ENCODE measurements at places on chromosomes 6 and 20. TPM values are rescaled to one million over a fixed set of nuclear protein-coding genes. Genes with fewer than 3 reads are reported as not detected.

GRCh38 chr20:40632346-40632976 is 56.6 kb downstream of the MAFB start:
- DNase-seq: no peak

The TMEM244 gene
- total RNA-seq: not detected

- DNase-seq: peak; percentile 27
Observed at GRCh38 chr20:35122756-35123405, 24.3 kb downstream of the EDEM2 start.

GRCh38 chr20:59403261-59403961 is 103.0 kb downstream of the EDN3 start:
- no peak for DNase-seq

DNA sequence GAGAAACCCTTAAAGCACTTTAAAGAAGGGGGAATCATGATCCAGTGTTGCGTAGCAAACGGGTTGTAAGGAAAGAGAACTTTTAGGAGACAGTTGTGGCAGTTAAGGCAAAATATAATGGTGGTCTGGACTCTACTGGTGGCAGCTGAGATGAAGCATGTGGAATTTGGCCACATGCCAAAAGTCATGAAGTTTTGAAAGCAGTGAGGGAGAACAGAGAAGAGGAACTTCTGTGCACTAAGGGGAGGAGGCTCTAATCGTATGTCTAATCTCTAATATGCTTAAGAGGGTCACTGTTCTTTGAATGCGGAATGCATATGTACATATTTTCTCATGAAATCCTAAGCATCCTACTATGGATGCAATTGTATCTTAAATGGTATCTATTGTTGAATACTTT is 91.5 kb downstream of the RIMS1 start:
- DNase-seq: no peak

- DNase-seq: no peak
Observed at GRCh38 chr6:158316022-158316421, 3.8 kb downstream of the TULP4 start.

DNA sequence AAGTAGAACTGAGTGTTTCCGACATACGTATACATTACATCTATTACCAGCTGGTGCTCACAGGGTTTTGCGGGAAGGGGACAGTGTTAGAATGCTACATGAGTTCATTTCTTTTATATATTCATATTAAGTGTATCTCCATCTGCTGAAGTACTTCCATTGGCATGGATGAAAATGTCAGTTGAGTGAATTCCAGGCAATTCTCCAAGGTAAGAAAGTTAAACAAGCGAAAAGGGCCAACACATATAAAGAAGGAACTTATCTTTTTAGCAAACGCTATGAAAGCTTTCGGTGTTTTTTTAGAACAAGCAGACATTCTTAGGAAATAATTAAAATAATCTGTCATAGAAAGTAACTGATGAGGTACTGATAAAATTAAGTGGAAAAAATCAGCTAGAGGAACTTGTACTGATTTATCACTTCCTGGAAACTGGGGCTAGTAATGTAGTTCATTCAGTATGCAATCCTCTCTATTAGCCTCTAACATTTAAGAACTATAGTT is 34.6 kb downstream of the RNF146 start:
- peak; percentile 11 for DNase-seq

GRCh38 chr20:21936261-21936660 is 230.8 kb downstream of the PAX1 start:
- no peak for DNase-seq

DNA sequence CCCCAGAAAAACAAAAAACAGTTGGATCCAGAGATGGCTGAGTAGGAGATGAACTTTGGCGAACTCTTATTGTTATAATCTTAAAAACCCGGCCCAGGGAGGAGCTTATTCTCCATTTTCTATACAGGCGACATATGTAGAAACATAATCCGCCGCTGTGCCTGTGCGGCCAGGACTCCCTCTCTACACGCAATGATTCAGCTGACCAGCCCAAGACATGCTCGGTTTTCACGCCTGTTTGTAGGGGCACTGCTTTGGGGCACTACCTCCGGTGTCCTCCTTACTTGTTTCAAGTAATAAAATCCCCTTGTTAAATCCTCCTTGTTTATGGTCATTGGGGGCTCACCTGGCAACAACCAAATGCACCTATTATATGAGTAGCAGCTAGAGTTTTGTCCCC is 89.9 kb downstream of the SEL1L2 start:
- DNase-seq: no peak

DNA sequence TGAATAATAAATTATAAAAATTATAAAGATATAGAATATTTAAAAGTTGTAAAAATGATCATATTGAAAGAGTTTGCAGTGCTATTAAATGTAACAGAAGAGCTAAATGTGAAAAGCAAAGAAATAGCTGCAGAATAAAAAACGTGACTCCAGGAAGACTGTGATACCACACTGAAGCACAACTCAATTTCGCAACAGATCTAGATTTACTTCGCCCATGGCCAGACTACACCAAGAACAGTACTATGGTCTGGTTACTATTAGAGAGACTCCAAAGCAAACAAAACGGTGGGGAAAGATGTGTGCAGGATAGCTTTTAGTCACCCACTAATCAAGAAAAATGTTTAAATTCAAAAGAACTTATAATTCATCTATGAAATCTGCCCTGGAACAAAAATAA is 1.9 kb downstream of the CHD6 start:
- no peak for DNase-seq

DNA sequence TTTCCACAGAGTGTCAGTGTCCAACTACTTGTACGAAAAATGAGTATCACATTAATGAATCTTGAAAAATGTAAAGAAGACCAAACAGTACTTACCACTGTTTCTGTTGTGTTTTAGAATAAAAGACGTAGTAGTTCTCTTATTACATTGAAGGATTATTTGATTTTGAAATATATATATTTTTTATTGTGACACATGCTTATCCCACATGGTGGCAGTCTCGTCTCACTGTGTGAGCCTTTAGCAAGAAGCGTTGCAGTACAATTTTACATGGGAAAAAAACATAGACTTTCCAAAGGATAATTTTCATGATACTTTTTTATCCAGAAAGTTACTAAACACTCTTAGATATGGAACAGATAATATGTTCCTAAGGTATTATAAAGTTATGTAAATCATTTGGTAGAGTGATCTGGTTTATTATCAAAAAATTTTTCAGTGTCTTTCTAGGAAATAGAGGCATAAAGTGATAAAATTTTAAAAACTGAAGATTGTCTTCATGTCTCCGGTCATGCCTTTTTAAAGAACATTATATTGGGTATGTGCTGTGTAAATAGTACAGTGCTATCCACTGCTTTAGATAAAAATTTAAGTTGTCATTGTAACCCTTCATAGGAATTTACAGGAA is 117.5 kb upstream of the SAMD5 start:
- DNase-seq: no peak
